ENCODE measurements at places on chromosomes 11 and 22.

DNA sequence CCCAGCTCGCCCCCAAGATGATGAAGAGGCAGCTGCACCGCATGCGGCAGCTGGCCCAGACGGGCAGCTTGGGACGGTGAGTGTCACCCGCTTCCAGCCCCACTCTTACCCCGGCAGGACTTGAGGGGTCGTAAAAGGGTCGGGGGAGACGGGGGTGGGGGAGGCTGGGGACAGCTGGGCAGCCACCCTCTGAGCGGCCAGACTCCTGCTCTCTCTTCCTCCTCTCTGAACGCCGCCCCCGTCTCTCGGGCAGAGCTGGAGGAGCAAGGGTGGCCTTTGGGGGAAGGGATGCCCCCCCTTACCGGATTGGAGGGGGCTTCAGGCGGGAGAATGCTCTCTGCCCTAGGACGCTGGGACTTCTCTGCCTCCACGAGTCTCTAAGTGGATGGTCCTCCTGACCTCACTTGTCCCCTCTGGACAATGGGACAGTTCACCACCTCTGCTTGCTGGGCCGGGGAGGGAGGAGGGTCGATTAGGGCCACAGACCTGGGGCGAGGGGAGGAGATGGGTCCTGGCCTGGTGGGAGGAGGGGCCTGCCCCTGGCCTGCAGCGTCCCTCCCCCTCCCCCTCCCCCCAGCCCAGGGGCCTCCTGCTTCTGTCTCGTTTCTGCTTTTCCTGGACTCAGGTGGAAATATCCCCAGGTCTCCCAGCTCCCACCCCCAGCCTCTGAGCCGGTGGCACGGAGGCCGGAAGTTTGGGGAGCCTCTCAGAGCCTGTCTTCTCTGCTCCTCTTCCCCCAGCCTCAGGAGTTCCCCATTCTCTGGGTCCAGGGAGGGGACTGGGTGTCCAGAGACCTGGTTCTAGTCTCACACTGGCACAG is 512 bp downstream of the SH3BP1 start:
- no peak for DNase-seq

DNA sequence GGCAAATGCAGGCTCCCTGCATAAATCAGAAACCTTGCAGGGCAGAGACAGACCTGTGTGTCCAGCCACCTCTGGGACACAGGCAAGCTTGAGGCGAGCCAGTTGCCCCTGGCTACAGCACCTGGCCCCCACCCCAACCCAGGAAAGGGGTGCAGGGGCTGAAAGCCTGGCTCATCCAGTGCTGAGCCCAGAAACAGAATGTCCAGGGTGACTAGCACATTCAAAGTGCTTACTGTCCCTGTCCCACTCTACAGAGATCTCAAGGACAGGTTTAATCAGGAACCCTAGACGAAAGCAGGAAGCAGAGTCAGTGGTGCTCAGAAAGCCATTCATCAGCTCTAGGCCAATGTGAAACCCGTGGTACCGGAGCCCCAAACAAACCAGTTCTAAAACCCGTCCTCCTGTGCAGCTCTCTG is 31.9 kb downstream of the PLEKHA7 start:
- no peak for DNase-seq

DNA sequence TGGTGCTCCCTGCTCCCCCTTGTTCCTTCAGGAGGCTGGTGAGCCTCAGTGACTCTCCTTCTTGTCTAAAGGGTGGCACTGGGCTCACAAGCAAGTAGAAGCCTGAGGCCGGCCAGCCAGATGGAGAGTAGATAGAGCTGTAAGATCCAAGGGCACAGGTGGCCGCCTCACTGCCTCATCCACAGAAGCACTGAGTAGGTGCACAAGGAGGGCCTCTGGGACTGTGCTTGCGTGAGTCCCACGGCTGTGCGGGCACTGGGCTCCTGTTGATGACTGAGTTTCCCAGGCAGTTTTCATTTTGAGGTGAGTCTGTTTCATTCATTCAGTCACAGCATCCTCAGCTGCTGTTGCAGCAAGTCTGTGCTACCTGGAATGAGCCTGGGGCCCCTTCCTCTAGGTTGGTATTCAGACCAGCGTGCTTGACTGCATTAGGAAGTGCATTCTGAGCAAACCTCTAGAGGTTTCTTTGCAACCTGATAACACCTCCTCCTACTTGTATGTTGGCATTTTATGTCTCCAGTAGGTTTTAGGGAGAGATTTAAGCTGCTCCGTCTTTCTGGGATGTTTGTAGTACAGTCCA is 184.0 kb downstream of the TBC1D22A start:
- DNase-seq: no peak

DNA sequence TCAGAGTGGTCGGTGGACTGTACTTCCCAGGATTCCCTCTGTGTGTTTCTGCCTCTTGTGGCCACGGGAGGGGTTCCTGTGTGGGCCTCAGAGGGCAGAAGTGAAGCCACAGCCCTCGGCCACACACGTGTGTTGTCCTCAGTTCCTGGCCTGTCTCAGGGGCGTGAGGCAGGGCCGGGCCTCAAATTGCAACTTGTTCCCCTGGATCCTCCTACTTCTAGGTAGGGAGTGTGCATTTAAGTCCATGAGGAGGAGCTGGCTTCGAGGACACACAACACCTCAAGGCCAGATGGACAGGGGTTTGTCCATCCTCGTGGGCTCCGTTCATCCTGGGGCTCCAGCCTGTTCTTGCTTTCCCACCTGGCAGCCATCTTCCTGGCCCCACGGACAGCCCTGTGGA is 573.0 kb downstream of the TBC1D22A start:
- DNase-seq: no peak

GRCh38 chr11:6841694-6842093 is 3.8 kb upstream of the OR10A5 start:
- no peak for DNase-seq
